ENCODE measurements at places on chromosomes 6 and 20. TPM values are rescaled to one million over a fixed set of nuclear protein-coding genes. Genes with fewer than 3 reads are reported as not detected.

Gene ECT2L
- not detected for total RNA-seq

Gene EEF1A2
- total RNA-seq, result 3.4 TPM

Gene MUC21
- not detected for total RNA-seq

Gene GPR63
- total RNA-seq, result 0.13 TPM

Gene PSMG4
- total RNA-seq, result 31.1 TPM

Gene TMEM244
- not detected for total RNA-seq

Gene OR2J3
- not detected for total RNA-seq

Gene PBOV1
- total RNA-seq, result not detected

Gene LSM2
- total RNA-seq, result 78.1 TPM

Gene TREM1
- not detected for total RNA-seq

Gene CYP39A1
- not detected for total RNA-seq

Gene PRDM13
- not detected for total RNA-seq

Gene RIPPLY2
- not detected for total RNA-seq

Gene CAGE1
- total RNA-seq, result not detected

Gene IL17F
- not detected for total RNA-seq

Gene PERP
- total RNA-seq, result 27.4 TPM

Gene SCUBE3
- 0.62 TPM for total RNA-seq

Gene GGT7
- 5.0 TPM for total RNA-seq

Gene HLA-DRB1
- total RNA-seq, result not detected

Gene KCNQ5
- not detected for total RNA-seq

Gene PMEPA1
- 47.1 TPM for total RNA-seq

Gene TFAP2C
- not detected for total RNA-seq

Gene HAO1
- total RNA-seq, result not detected

Gene TRDN
- not detected for total RNA-seq

Gene TRIM10
- not detected for total RNA-seq

Gene PACSIN1
- not detected for total RNA-seq

Gene IDH3B
- total RNA-seq, result 87.9 TPM

Gene JAG1
- total RNA-seq, result 31.7 TPM

Gene MAP7
- total RNA-seq, result 0.42 TPM

Gene WFDC10B
- not detected for total RNA-seq

Gene DEFB124
- total RNA-seq, result not detected

Gene SLC24A3
- not detected for total RNA-seq

Gene GABRR1
- not detected for total RNA-seq
